ENCODE measurements at places on chromosomes 13 and 19.

- DNase-seq = no peak
Measured at GRCh38 chr13:44912278-44913016, 76.8 kb downstream of the NUFIP1 start.

GRCh38 chr13:90070837-90071525, 1276.5 kb upstream of the MIR17HG start:
- no peak for DNase-seq

DNA sequence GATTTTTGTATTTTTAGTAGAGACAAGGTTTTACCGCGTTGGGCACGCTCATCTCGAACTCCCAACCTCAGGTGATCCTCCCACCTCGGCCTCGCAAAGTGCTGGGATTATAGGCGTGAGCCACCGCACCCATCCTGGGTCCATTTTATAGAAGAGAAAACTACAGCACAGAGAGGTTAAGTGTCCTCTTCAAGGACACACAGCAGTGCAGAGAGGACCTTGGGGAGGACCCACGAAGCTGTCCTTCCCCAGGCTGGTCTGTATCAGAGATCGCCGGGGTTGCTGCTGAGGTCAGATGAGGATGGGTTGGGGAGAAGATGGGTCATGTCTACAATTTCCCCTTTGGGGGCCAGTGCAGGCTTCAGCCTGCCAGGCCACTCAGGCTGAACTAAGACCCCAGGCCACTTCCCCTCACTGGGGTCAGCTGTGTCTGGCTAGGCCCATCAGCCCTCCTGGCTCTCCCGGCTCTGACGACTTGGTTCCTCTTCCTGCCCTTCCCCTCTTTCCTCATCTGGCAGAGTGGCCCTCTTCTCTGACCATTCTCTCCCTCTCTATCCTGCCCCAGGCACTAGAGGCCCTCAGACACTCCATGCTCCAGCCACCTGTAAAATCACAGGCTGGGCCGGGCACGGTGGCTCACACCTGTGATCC, 9.6 kb downstream of the MYO1F start:
- peak; percentile 52 for DNase-seq

- no peak for DNase-seq
Measured at GRCh38 chr19:9165261-9165660, 13.5 kb upstream of the OR7D2 start.

DNA sequence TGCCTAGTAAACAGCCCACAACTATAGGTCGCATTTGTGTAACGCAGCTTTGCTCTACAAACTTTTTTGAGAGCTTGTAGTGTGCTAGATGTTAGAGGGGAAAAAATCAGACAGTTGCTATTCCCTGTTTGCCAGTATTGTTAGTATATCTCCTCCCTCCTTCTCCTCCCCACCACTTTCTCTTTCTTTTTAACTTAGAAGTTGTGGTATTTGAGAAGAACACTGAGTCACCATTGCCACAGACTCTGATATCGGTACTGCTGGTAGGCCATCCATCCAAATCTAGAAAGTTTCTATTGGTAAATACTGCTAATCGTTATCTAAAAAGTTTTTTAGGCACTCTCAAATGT, 666 bp downstream of the POMP start:
- DNase-seq = no peak

DNA sequence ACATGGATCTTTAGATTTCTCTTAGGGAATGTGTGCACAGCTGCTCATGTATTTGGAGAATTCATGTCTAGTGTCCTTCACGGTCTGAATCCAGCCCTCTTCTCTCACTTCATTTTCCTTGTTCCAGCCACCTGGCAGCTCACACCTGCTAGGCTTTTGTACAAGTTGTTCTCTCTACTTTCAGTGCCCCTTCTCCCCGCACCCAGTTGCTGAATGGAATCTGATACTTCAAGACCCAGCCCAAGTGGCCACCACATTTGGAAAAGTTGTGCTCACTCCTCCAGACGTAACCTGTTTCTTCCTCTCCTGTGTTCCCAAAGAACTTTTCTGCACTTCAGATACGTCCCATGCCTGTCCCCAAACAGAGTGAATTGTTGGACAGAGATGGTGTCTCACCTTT, 235.6 kb downstream of the SHISA2 start:
- DNase-seq = no peak

- DNase-seq = peak; percentile 49
Measured at GRCh38 chr19:3176715-3177501, 1.7 kb upstream of the S1PR4 start.

- no peak for DNase-seq
Measured at GRCh38 chr13:34822650-34823049, 119.4 kb upstream of the NBEA start.

- peak; percentile 18 for DNase-seq
Measured at GRCh38 chr19:46744005-46744691, 1.7 kb upstream of the FKRP start.

GRCh38 chr13:48829536-48829935, 146.2 kb upstream of the FNDC3A start:
- DNase-seq = no peak

DNA sequence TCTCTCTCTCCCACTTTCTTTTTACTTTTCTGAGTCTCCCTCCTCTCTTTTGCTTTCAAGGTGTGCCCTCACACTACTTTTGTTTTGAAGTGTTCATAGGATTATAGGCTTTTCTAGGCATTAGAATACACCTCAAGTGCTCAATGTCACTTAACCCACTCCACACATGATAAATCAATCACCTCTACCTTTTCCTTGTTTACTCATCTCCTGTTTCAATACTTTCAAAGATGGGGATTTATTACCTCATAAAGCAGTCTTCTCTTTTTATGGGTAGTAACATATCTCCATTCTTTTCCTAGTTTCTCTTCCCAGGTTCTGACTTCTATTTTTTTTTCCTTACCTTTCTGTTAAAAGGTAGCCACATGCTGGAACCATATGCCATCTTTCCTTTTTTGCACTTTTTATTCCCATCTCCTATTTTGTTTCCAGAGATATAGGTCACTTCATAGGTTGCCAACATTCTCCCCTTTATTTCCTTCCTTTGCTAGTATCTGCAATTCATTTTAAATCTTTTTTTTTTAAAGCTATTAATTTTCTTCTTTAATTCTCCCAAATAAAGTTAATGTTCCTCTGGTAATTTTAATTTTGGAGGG, 137.6 kb upstream of the SLC10A2 start:
- DNase-seq = no peak

DNA sequence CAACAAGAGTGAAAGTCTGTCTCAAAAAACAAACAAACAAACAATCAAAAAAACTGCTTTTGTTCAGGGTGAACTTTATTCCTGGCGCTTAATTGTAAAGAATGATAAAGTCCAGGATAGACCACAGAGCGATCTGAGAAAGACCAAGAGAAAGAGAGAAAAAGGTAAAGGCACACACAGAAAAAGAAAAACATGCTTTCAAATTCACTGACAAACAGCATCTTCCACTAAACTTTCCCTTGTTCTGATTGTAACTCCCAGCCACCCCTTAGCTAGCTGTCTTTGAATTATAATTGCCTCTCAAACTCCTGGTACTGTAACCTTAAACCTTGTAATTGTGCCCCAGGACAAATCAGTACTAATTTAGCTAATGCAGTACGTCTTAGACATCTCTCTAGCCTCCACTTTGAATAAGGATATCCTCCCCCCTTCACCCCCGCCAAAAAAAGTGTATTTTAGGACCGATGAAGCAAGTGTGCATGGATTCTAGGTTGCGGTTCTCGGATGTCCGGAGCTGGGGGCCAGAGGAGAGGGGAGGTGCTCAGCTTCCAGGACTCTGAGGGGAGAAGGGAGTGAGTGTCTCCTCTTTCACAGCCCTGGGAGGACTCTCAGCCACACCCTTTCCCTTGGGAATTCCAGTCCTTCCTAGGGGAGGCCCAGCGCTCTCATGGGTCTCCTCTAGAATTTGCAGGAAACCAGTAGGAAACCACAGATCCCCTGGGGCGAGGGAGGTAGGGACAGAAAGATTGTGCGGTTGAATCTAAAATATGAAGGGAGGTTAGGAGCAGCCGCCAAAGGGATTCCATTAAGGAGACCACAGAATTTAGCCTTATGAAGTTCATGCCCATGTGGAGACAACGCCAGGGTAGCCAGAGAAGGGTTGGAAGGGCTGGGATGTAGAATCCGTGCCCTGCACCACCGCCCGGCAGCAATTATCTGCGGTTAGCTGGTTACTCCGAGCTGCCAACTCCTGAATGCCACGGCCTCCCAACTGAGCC, 19.7 kb downstream of the ZNF536 start:
- no peak for DNase-seq

DNA sequence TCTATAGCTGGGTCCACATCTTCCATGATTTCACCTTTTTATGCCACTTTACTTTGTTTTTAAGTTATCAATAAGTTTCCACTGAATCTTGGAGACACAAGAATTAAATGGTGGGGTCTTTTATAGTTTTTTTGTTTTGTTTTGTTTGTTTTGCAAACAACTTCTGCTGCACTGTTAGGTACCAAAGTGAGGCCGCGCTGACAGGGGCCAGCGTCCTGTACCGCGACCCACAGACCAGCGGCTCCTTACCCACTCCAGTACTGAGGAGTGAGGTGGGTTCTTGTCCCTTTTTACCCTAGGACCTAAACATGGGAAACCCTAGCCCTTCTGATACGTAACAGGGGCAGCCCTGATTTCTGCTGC, 75.8 kb upstream of the MCF2L start:
- DNase-seq = no peak

DNA sequence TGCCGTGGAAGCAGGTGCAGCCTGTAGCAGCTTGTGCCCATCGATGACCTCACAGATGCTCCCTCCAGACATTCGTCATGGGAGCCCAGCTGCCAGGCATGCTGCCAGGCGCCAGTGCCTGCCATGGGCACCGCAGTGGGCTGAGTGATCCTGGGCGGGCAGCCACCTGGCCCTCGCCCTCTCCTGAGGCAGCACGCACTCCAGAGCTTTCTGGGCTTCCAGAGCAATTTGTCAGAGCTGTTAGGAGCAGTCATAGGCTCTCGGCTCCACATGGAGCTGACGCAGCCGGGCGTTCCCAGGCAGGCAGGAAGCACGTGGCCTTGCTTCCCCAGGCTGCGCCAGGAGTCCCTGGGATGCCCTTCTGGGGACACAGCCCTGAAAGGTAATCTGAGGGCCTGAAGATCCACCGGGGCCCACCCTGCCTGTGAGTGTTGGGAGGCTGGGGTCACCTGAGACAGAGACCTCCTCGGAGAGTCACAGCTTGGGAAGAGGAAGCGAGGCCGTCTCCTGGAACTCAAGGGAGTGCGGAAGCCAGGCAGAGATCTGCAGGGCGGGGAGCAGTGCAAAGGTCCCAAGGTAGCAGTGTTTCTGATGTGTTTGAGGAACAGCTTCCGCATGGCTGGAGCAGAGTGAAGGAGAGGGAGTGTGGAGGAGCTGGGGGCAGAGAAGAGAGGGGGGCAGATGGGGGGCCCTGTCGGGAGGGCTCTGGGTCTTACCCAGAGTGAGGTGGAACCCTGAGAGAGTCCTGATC, 50.6 kb downstream of the DPF1 start:
- DNase-seq = no peak

- DNase-seq = no peak
Measured at GRCh38 chr19:54178581-54179261, 5.8 kb upstream of the TMC4 start.

- no peak for DNase-seq
Measured at GRCh38 chr19:58555369-58555885, 522 bp upstream of the CHMP2A start.

DNA sequence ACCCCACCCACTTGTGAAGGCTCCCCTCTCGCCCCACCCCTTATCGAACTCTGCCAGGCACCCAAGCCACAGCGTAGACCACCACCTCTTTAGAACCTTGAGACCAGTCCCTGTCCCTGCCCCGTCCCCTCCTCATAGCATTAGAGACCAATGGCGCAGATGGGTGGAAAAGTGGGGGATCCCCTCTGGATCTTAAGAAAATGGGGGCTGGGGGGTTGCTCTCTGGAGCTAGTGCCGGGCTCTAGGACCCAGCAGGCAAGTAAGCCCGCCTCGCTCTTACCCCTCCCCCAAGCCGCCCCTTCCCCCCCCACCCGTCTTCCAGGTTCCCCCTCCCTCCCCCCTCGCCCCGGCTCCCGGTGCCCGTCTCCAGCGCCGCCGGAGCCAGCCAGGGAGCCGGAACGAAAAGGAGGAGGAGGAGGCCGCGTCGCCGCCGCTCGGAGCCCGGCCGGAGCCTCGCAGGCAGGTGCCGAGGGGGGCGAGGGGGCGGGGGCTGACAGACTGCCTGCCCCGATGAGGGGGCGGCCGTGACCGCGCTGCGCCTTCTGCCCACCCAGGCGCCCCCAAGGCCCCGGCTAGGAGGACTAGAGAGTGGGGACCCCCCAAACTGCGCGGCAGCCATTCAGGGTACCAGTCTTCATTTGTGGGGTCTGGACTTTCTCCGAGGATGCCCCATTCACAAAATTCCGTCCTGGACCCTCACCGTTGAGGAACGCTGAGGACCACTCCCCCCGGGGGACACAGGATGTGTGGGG, at the start of gene SPRED3:
Gene SPRED3 (plus strand): TSS at position 349 of the 752 bp plus-strand sequence. CDS start 1,606 bp downstream, outside the sequence.
- no peak for DNase-seq

DNA sequence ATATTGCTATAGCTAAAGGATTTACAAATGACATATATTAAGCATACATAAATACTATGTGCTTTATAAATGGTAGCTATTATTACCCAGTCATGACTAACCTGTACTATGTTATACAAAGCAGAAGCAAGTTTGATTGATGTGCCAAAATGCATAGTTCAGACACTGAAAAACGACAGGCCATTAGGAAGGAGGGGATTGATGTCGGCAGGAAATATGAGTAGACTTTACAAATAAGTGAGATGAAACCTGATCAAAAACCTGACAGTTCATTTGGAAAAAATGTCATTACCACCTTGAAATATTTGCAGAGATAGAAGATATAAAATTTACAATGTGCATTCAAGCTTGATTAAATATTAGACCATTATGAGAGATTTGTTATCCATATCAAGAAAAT, 38.8 kb upstream of the TPP2 start:
- DNase-seq = no peak

DNA sequence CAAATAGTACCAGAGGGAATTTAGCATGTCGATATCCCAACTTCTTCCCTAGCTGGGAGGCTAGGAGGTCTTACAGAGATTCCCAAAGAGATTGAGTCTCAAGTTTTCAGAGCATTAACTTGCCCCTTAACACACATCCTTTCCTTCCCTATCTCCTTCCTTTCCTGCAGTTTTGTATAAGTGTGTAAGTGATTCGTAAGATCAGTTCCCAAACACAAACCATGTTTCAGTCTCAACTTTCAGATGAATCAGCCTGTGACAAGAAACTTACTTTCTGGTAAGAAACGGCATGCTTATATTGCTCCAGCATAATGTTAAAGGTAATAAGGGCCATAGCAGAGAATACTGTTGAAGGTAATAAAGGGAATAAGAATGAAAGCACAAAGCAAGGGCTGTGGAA, 472.2 kb downstream of the LIG4 start:
- DNase-seq = no peak

- DNase-seq = no peak
Measured at GRCh38 chr19:1163283-1163933, 10.7 kb downstream of the SBNO2 start.

- DNase-seq = no peak
Measured at GRCh38 chr19:40383668-40384248, 6.2 kb downstream of the HIPK4 start.

- DNase-seq = no peak
Measured at GRCh38 chr13:35293579-35294226, 182.8 kb downstream of the MAB21L1 start.

Data from HL-60 (cell line).